NCI-H1694 (cell line): ENCODE measurements at places on chromosomes 7 and 10.

DNA sequence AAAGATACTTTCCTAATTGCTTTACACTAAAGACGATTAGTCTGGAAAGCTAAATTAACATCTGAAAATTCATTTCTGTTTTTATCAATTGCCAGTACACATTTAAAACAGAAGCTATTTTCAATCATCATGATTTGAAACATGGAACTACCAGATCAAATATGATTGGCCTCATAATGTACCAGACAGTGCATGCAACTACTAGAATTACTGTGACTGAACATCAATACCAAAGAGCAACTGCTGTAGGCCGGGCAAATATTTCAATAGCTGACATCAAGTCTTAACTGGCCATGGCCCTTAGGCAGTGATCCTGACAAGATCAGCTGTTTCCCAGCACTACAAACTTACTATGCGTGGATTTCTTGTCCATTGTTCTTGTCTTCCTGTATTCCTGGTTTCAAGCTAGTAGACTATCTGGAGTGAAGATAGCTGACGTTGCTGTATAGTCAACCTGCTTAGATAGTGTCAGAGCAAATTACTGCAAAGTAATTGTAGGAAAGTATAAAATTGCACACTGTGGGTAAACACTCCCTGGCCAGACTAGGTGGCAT lies 21.7 kb upstream of the WNT16 start:
- no peak for DNase-seq

- DNase-seq, result no peak
Measured at GRCh38 chr10:46311501-46311951, 24.7 kb downstream of the ANTXRL start.

- no peak for DNase-seq
Measured at GRCh38 chr10:118754229-118754555, 578 bp downstream of the CACUL1 start.

DNA sequence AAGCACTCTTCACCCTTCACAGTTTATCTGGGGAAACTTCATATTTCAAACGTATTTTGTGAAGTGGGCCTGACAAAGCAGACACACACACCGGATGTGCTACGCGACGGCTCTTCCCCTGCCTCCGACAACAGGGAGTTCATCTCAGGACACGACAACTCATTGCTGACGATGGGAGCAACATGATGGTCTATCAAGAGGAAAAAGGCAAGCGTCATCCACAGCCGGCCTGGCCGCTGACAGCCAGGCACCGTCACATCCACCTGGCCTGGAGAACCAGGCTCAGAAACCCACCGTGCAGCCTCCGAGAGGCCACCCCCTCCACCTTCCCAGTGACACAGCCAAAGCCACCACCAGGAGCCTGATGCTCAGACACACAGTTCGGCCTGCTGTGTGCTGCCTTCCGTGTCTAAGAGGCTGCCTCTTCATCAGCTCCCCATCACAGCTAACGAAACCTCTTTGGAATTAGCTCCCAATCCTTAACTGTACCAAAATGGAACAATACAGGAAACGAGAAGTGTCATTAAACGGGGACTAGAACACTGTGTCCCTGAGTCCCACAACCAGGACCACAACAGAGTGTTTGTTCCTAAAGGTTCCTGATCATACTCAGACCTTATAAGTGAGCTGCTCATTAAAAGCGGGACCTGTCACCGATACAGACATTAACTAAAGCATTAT lies 76.7 kb downstream of the SFMBT2 start:
- DNase-seq, result no peak

- no peak for DNase-seq
Measured at GRCh38 chr10:641149-642010, 48.1 kb downstream of the DIP2C start.

GRCh38 chr7:43119371-43120075 lies 7.1 kb downstream of the HECW1 start:
- no peak for DNase-seq

- no peak for DNase-seq
Measured at GRCh38 chr10:16929069-16929468, 111.8 kb upstream of the RSU1 start.

- no peak for DNase-seq
Measured at GRCh38 chr7:102814025-102814471, 65.2 kb downstream of the FAM185A start.

DNA sequence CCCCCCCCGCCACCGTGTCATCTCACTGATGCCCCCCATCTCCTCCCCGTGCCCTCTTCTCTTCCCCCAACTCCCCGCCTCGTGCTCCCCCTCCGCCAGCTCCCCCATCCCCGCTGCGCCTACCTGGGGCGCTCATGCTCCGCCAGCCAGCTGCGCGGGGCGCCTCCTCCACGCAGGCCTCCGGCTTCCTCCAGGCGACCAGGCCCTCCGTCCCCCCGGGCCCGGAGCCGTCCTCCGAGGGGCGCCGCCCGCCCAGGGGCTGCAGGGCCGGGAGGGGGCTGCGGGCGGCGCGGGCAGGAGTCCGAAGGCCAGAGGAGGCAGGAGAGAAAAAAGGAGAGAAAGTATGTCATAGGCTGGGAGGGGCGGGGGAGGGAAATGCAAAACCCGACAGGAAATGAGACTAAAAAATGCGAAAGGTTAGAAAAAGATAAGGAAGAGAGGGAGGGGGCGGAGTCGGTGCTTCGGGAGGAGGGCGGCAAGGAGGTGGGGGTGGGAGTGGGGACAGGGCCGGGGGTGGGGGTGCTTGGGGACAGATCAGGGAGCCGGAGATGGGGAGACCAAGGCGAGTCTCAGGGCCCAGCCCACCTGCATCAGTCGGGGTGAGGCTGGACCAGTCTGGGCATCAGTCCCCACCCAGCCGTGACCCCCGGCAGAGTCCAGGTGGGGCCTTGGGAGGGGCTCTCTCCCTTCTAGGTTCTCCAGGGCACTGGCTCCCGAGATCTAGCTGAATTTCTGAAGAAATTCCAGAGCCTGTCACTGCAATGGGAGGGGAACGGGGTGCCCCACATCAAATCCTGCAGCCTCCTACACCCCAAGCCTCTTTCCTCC lies at the start of gene CARD11:
TSS of gene CARD11 (minus strand) at position 324 of the 828 bp plus-strand sequence. CDS start 85,361 bp downstream, outside the sequence.
- DNase-seq, result no peak

DNA sequence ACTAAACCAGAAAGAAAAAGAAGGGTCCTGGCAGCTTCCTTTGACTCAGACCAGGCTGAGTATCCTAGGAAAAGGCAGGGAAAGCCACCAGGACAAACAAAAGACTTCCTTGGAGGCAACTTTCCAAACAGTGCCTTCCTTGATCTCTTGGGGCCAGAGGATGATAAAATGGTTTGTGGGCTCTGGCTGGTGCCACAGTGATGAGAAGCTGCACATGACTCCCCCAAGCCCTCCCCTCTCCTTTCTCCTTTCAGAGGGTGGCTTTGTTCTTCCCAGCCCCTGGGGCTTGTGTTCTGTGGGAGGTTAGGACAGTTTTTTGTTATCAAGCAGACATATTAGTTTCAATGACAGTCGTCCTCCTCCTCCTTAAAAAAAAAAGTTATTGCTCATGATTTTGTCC lies 183.2 kb downstream of the SEM1 start:
- DNase-seq, result no peak

DNA sequence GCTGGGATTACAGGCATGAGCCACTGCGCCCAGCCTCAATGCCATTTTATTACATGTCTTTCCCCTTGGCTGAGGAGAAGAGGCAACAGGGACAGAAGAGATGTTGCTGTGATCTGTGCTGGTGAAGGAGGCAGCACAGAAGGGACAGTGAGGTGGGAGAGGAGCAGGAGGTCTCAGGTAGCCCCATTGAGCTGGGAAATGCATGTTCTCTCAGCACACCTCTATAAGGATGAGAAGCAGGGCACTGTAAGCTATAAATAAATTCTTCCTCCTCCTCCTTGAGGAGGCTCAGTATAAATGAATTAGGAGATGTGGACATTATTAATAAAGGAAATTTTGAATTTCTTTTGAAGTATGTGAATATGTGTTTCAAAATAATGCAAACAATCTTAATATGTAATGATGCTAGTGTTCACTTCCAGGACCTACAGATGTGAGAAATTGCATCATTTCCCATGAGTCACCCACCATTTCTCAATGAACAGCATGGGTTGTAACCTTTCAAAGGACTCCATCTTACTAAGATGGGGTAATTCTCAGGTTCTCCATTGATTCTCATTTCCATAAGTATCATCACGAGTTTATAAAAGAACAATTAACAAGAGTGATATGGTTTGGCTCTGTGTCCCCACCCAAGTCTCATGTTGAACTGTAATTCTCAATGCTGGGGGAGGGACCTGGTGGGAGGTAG lies 88.9 kb upstream of the ODAD2 start:
- DNase-seq, result no peak

GRCh38 chr10:69878038-69878437 lies 76.3 kb downstream of the COL13A1 start:
- DNase-seq, result no peak

- DNase-seq, result no peak
Measured at GRCh38 chr10:117204316-117204715, 7.0 kb downstream of the KCNK18 start.

DNA sequence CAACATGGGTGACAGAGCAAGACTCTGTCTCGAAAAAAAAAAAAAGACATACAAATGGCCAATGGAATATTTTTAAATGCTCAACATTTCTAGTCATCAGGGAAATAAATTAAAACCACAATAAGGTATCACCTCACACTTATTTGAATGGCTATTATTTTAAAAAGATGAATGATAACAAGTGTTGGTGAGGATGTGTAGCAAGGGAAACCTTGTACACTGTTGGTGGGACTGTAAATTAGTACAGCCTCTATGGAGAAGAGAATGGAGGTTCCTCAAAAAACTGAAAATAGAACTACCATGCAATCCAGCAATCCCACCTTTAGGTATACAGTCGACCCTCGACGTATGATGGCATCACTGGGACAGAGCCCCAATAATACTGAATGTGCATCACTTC lies 65.4 kb upstream of the DIP2C start:
- DNase-seq, result no peak

DNA sequence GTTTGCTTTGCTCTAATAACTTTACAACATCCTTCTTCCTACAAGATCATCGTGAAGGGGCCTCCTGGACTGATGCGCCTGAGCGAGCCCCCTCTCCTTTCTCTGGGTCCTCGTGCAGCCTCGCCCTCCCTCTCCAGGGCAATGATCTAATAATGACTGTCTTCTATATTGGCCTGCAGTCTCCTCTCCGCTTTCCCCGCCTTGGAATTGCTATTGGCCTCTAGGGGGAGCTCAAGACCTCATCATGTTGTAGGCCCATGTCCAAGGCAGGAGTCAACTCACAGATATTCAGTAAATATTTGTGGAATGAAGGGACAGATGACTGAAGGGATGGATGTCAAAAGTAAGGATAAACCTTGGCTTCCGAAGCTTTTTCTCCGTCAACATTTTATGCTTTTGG lies 1180.3 kb downstream of the TYW1 start:
- peak; percentile 84 for DNase-seq

DNA sequence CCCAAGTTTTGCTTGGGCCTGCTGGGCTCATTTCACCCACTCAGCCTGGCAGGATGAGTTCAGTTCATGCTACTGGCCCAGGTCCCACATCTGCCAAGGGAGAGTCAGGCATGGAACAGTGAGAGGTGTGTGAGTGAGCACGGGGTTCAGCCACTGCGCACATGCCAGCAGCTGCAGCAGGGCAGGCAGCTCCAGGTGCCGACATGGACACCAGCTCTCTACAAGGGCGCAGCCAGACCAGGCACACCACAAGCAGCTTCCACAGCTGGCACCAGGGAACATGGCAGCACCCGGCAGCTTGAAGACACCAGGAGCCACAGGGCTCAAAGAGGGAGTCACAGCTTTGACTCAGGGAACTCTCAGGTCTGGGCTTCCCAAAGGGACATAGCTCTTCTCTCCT lies 938.0 kb downstream of the SORCS3 start:
- DNase-seq, result no peak

- no peak for DNase-seq
Measured at GRCh38 chr10:73865459-73866442, 8.6 kb downstream of the CAMK2G start.

DNA sequence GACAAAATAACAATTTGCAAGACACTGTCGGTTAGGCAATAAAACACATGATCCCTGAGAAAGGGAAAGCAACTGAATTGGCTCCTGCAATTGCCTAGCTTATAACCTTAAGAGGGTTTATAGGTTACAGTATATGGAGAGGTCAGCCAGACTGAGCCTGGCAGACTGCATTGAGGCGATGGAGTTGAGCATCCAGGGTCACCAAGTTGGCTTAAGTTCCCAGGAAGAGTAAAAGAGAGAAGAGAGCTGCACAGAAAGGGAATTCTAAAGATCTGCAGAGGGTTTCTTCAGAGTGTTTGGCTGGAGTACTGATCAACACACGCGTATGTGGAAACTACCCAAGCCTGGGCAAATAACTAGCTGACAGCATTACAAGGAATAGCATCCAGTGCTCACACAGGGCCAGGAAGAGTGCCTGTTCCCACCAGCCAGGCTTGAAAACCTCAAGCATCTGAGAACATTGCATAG lies 11.2 kb downstream of the ANKMY2 start:
- DNase-seq, result no peak

DNA sequence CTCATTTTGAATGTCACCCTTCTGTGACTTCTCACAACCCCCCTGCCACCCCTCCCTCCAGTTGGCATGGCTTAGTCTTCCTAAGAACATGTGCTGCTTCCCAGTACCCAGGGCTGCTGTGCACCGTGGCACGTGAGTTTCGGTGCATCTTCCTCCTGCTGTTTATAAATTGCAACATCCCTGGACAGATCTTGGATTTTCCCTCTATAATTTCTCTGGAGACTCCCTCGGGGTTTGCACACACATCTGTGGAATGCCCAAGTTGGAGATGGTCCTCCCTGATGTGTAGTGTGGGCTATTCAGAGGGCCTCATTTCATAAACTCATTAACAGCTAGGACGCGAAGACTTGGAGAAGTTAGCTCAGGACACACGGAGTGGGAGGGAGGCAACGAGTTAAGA lies 52.9 kb downstream of the IKZF1 start:
- no peak for DNase-seq

DNA sequence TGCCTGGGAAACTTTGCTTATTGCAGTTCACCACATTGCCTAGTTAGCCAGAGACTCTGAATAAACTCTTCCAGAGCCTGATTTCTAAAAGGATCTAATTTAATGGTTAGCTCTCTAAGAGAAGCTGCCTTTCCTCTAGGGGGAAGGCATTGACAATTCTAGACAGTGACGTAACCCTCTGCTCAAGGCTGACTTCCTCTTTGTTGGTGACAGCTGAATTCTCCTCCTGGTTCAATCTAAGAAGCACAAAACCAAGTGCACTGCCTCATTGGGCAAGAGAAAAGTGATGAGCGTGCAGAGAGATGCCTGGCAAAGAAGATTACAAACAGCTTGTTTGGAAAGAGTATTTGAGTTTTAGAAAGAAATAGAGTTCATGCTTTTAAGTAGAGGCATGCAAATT lies 102.7 kb downstream of the MACC1 start:
- no peak for DNase-seq

- DNase-seq, result no peak
Measured at GRCh38 chr10:133565441-133566294, at the start of gene SYCE1. TSS of gene SYCE1 (minus strand) at chr10:133565583. CDS start at chr10:133565529, 54 bp downstream.
